ENCODE measurements at places on chromosomes 3 and 15.

DNA sequence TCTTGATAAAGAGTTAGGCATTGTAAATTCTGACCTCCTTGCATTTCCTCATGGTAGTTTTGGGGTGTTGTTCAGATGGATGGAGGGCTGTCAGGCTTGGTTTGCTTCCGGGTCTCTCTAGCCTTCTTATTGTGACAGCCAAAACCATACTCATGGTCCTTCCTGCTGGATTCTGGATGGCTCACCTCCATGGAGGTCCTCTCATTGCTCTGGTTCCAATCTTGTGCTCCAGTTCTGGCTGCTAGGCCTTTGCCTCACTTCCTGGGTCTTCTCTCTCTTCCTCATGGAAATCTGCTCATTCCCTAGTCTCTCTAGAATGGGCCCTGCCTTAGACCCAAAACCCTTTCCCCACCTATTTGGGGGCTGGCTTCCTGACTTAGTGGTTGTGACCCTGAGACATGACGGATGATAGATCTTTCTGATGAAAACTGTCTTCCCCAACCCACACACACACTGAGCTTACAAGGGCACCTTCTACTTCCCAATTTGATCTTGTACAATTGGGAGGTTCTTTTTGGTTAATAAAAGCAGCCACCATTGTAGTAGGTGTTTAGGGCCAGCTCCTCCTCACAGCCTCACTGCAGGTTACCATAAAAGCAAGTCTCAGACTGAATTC, 66.2 kb upstream of the XCR1 start:
- DNase-seq = no peak

DNA sequence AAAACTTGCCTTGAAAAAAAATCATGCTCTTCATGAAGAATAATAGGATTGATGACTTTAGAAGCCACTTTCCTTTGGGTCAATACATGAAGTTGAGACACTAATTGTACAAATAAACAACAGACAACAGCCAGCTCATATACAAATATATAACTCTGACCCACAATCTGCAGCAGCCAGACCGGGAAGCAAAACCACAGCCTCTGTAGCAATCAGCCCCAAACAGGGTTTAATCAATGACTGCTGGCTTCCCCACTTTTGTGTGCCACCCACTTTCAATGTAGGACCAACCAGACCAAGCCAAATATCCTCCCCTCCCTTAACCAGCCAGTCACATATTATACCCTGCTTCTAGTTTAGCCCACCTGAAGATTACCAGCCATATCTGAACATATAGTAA, 39.0 kb downstream of the IFT57 start:
- DNase-seq = no peak

DNA sequence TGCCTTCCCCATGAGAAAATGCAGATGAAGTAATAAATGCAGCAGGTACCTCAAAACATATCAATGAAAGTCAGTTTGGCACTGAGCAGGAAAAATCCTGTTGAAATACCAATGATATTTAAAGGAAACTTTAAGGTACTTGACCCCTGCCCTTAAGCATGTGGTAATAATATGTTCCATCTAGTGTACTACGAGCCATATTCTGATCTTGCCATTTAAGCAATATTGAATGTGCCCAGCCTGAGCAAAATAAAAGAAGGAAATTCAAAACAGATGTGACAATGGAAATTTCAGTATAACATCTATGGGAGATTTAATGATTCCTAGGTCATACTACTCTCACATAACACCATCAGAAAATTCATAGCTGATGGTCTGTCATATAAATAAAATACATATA, 191.8 kb upstream of the CGNL1 start:
- no peak for DNase-seq

- no peak for DNase-seq
Observed at GRCh38 chr15:96051598-96051997, 278.9 kb upstream of the NR2F2 start.

DNA sequence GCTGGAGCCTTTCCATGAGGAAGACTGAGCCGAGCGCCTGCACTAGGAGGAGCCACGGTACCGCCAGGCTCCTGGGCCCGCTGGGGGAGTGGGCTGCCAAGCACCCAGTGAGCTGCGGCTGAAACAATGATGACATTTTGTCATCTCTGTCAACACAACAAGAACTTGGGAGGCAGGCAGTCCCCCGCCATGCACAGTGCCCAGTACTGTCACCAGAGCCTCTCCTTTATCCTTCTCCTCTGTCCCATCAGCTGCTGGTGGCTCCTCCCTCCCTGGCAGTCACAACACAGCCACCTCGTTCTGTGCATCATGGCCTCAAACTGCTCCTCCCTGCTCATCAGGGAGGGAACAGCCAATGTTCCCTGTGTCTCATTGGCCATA, 34.0 kb upstream of the PCSK6 start:
- no peak for DNase-seq

DNA sequence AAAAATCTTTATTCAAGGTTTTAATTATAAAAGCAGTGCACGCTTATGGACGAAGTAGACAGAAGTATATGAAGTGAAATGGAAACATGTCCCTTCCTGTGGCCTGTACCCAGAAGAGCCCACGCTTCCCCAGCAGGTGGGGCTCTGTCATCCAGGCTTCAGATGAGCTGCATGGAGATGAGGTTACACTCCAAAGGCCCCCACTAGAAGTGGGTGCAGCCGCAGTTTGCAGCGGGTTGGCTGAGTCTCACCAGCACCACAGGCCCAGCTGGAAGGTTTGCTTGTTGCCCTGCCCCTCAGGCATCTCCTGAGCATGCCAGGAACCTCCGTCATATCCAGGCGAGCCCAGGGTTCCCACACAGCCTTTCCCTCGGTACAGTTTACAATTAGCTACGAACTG, 33.1 kb downstream of the PRR20G start:
- no peak for DNase-seq

DNA sequence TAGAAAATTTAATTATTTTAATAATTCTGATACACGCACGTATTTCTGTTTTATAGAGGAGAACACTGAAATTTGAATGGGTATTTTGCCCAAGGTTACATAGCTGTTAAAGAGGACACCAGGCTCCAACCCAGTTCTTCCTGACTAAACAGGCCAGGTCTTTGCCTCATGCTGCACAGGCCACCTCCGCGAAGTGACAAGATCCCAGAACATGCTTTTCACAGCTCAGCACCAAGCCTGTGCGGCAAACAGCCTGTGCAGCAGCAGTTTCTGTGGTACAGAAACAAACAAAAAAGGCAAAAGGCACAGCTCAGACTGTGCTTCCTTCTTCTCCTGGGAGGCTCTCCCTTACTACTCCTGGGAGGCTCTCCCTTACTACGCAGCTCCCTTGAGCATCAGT, 6.5 kb downstream of the FOXL2 start:
- DNase-seq = no peak

DNA sequence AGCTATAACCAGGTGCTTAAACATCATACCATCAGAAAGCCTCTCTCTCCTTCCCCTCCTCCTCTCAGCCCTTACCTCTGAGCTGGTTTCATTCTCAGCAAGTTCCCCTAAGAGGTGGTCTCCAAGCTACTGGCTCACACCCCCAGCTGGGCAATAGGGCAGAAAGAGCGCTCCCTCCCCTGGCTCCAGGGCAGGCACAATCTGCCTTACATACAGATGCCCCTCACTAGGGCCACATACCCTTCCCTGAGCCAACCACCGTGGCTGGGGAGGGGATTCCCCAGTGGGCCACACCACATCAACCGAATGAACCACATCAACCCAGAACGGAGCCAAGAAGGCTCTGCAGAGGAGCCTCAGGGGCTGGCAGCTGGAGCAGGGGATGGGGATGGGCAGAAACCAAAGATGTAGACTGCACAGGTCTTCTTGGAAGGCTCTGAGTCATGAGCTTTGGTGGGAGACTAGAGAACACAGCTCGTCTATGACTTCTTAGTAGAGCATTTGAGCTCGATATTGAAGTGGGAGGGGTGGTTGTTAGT, 4.6 kb upstream of the FBLN2 start:
- peak; percentile 54 for DNase-seq

DNA sequence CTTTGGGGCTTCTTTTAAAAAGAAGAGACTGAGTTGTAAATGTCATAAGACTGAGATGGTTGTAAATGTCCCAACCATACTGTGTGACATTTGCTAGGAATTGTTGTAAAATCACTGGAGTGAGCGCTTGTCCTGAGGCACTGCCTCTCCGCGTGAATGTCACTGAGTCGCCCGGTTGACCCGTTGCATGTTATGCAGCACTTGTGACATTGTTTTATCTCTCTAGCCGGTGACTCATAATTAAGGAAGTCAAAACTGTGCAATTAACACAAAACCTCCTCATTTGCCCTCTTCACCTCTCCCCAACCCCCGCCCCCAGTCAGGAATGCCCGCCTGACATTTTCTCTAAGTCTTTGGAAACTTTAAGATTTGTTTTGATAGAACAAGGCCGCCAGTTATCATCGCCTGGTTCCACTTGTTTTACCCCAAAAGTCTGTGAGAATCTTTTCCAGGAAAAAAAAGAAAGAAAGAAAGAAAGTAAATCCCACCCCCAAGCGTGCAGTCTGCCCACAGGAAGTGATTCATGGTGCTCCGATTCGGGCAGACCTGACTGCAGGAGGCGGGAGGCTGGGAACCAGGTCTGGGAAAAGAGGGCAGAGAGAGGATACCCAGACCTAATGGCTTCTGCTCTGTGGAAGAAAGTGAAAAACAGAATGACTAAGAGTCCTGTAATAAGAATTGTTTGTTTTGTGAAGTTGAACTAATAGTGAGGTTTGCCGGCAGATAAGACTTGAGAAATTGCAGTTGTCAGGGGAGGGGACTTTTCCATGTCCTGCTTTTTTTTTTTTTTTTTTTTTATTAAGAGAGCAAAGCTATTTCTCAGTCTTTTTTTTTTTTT, 84.8 kb downstream of the SMAD3 start:
- no peak for DNase-seq

DNA sequence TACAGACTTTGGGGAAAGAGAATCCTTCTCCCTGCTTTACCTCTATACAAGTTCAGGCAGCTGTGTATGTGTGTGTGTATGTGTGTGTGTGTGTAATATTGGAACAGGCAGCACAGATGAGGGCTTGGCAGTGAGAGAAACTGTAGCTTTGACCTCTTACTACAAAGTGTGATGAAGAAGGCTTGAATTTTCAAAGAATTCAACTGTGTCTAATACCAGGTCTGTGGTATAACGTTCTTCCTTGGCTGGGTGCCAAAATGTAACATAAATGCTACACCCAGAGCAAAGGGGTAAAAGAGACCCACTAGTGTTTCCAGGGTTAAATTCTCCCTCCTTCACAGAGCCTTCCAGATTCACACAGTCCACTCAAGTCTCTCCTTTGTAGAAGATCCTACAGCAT, 51.1 kb downstream of the CHST2 start:
- DNase-seq = peak; percentile 8

- no peak for DNase-seq
Observed at GRCh38 chr3:52403955-52404354, 40.9 kb downstream of the SEMA3G start.

DNA sequence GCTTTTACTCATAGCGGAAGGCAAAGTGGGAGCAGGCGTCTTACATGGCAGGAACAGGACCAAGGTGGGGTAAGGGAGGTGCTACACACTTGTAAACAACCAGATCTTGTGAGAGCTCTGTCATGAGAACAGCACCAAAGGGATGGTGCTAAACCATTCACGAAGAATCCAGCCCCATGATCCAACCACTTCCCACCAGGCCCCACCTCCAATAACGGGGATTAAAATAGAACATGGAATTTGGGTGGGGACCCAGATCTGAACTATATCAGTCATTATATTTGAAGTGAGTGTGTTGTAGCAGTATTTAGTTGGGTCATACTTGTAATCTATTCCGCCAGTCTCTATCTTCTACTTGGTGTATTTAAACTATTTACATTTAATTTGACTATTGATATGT, 190.9 kb downstream of the RPLP1 start:
- DNase-seq = no peak

- no peak for DNase-seq
Observed at GRCh38 chr3:181512787-181513186, 198.9 kb upstream of the SOX2 start.

DNA sequence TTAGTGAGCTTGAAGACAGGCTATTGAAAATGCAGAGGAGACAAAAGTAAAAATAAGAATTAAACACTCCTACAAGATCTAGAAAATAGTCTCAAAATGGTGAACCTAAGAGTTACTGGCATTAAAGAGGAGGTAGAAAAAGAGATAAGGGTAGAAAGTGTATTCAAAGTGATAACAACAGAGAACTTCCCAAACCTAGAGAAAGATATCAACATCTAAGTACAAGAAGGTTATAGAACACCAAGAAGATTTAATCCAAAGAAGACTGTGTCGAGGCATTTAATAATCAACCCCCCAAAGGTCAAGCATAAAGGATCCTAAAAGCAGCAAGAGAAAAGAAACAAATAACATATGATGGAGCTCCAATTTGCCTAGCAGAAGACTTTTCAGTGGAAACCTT, 23.3 kb downstream of the PDCD10 start:
- DNase-seq = no peak

DNA sequence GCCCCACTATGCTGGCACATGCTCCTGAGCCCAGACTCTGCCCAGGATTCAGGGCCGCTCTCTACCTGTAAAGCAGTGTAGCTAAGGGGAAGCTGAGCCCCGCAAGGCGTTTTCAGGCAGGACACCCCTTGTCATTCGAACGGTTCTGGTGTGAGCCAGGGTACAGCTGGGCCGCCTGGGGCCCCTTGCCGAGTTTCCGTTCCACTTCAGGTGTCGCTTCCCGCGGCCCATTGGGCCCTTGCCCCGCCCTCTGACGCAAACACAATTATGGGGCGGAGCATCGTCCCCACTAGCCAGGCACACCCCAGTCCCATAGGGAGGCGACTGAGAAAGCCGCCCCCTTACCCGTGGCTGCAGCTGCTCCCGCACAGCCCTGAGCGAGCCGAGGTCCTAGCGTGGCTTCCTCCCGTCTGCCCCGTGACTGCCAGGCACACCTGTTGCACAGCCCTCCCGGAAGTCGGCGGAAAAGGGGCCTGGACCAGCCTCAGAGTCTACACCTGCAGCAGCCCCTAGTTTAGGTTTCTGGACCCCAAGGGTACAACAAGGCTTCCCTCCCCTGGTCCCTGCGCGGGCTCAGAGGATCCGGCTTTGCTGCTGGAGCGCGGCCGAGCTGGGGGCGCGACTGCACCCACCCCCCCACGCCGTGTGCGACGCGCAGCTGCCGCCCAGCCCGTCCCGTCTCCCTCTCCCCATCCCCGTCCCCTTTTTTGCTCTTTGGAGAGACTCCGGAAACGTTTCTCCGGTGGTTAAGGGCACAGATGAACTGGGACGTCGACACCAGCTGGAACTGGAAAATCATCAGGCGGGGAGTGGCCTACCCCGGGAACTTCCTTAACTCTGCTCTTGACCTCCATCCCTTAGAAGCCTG, at the start of gene PLSCR2:
Gene PLSCR2, minus strand, starts transcription at position 412 of the 868 bp plus-strand sequence. CDS start 9,657 bp downstream, outside the sequence.
- DNase-seq = peak; percentile 68

DNA sequence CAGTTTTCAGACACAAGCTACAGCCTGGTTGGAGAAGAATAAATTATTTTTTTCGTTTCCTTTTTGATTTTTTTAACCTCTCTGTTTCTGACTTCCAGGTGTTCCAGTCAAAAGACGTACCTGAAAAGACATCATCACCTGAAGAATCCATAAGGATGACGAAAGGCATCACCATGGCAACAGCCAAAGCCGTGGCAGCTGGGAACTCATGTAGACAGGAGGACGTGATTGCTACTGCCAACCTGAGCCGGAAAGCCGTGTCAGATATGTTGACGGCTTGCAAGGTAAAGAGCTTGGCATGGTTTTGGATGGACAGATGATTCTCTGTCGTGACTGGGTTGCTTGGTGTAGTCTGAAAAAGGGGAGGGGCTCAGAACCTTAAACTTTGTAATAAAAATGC, 237.0 kb upstream of the TPM1 start:
- no peak for DNase-seq

GRCh38 chr15:64701482-64702184, 73.8 kb downstream of the RBPMS2 start:
- DNase-seq = no peak
